ENCODE measurements at places on chromosomes 5 and 9.

DNA sequence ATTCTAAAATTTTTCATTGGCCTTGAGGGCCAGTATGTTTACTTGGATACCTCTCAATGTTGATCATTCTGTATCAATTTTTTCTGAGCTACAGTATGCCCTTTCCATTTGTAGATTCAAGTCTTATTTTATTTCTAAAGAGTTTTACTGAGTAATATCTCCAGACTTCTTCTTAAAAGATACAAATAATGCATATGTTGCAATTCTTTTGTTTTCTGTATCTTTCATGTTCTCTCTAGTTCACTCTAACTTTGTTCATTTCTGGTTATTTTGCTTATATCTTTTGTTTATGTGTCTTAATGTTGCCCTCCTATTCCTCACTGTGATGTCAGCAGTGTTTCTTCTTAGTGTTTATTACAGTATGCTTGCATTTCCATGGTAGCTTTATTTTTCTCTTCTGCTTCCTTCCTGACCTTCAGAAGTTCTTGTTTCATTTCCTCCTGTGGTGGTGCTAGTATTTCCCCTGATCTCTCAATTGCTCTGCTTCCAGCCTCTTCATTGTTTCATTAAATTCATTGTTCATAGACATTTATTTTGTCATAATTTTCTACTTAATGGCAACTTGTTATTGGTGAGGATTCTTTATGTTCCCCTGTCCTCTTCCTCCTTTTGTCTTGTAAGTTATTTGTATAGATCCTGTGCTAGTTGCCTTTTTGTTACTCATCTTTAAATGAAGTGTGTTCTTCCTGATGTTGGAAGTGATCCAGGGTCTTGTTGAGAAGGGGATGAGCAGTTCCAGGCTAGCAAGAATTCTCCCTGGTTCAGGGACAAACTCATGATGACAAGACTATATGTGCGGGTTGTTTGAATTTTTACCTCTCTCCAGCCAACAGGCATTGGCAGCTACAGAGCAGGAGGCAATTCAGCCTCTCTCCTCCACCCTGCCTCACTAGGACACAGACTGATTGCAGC, 160.8 kb downstream of the DEPDC1B start:
- no peak for DNase-seq

DNA sequence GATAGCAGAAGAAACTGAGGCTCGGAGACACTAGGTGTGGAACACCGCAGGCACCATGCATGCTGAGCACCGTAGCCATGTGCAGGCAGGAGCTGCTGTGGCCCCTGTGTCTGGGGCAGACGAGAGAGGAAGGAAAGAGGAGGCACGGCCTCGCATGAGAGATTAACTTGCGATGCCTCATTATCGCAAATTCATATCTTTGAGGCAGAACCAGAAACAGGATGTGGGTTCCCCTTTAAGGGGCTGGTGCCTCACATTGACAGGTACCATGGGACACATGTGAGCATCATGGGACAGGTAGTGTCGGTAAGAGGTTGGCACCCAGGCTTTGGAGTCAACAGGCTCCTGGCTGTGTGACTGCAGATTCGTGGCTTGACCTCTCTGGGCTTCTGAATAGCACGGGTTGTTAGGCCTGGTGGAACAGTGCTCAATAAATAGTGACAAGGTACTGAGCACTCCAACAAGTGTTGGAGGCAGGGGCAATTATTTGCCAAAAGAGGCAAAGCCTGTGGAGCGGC, 40.8 kb downstream of the NAIF1 start:
- DNase-seq = peak; percentile 80

DNA sequence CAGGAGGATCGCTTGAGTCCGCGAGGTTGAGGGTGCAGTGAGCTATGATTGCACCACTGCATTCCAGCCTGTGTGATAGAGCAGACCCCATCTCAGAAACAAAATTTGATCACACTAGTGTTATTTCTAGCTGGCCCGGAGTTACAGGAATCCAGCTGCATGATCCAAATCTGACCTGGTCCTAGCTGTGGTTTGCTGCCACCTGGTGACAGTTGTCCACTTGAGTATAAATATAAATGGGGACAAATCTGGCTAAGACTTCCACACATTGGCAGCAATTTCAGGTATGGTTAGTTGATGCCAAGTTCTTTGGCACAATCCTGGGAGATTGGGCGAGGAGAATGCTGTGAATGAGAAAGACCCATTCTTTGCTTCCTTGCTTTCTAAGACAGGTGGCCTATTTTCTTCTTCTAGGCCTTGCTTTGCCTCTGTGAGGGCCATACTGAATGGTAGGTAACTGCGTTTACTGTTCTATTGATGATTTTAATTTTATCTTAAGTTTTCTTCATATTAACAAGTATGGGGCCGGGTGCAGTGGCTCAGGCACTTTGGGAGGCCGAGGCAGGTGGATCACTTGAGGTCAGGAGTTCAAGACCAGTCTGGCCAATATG, 35.4 kb downstream of the UBE2R2 start:
- DNase-seq = peak; percentile 36

GRCh38 chr5:170441393-170441784, 52.2 kb upstream of the KCNMB1 start:
- DNase-seq = no peak

GRCh38 chr9:27340961-27341511, 44.1 kb upstream of the EQTN start:
- no peak for DNase-seq

DNA sequence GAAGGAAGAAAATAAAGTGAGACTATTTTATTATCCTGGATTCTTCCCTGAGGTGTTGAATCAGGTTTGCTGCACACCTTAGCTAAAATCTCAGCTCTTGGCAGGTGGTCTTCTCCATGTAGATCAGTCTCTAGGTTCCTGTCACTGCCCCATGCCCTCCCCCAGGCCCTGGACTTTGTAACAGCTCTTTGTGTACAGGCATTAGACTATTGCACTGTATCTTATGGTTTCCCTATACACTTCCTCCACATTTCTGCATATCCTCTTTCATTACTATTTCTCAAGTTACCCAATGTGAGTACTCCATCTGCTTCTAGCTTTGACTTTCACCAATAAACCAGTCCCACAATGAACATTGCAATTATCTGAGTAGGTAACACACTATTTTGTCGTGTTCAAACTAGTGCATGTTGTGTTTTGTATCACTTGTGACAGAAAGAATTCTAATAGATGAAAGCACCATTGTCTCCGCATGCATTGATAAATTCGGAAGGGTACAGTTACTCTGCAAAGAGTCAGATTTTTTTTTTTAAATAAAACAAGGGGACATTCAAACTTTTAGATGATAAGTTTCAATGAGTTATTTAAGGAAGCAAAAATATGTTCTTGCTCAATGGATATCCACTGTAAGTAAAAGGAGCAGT, 1348.7 kb upstream of the C9orf72 start:
- DNase-seq = no peak

Measured in activated effector memory CD4-positive, alpha-beta T cell treated with Interleukin-2 at 50 U/mL for 16 hours (primary cell).